ENCODE measurements at places on chromosomes 12 and 14. TPM values are rescaled to one million over a fixed set of nuclear protein-coding genes. Genes with fewer than 3 reads are reported as not detected.

- H3K27ac ChIP-seq: no peak overlapping the region
- no peaks in the 10 kb centered on the region for H3K27me3 ChIP-seq
- no peaks in the 10 kb centered on the region for H3K36me3 ChIP-seq
- no peaks in the 10 kb centered on the region for H3K4me1 ChIP-seq
Measured at GRCh38 chr12:68800294-68800693, 7.7 kb upstream of the MDM2 start.

DNA sequence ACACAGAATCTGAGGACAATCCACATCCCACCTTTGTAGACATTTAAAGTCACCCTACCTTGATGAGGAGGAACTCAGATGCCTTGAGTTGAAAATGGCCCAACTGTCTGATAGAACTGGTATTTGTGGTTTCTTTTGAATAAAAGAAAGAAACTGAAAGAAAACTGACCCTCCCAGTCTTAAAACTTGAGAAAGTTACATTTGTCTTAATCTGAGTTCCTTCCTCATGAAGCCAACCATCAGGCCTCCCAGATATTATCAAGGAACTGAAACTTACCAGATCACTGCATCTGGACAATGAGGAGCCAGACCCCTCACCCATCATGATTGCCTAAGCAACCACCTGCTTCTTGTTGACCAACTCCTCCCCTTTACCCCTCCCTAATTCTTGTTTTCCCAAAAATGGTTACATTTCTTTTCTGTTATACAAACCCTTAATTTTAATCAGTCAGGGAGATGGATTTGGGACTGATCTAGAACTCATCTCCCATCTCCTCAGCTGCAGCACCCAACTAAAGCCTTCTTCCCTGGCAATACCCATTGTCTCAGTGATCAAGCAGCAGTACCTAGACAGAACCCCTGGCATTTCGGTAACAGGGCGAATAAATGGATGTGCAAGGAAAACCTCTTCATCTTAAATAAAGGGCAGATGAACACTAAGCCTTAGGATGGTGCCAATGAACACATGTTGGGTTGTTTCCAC, 72.0 kb upstream of the RESF1 start:
- peak; percentile 74 for DNase-seq
- peak overlapping the region; percentile 60 for H3K4me3 ChIP-seq

GRCh38 chr14:35414365-35414764, 9.8 kb upstream of the NFKBIA start:
- H3K27ac ChIP-seq: no peak overlapping the region
- peaks cover 8% of the 10 kb centered on the region for H3K4me1 ChIP-seq
- H3K36me3 ChIP-seq: no peaks in the 10 kb centered on the region
- no peaks in the 10 kb centered on the region for H3K27me3 ChIP-seq
- no peak overlapping the region for H3K4me3 ChIP-seq
- no peak for DNase-seq

- no peak overlapping the region for H3K4me3 ChIP-seq
- H3K27me3 ChIP-seq: no peaks in the 10 kb centered on the region
- H3K27ac ChIP-seq: no peak overlapping the region
- H3K4me1 ChIP-seq: peaks cover 32% of the 10 kb centered on the region
Measured at GRCh38 chr12:124451016-124451415, 116.4 kb downstream of the NCOR2 start.

DNA sequence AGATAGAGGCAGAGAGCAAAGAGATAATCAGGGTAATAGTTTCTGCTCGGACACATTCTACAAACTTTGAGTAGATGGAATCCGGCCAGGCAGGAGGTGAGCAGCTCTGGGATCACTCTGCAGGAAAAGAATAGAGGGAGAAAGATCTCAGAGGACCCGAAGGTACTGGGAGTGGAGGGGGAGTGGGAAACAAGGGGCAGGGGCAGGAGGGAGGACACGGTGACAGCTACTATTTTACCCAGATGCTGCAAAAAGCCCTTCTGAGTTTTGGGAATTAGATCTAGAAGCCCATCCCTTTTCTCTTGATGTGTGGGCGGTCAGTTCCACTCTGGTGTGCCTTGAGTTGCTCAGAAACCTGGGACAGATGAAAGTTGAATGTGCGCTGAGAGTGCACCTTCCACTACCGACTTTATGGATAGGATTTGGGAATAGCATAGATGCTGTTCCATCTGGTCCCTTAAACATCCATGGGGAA, 556 bp downstream of the GPRC5A start:
- DNase-seq: no peak
- peaks cover 15% of the 10 kb centered on the region for H3K4me1 ChIP-seq
- no peak overlapping the region for H3K27ac ChIP-seq
- H3K36me3 ChIP-seq: no peaks in the 10 kb centered on the region

DNA sequence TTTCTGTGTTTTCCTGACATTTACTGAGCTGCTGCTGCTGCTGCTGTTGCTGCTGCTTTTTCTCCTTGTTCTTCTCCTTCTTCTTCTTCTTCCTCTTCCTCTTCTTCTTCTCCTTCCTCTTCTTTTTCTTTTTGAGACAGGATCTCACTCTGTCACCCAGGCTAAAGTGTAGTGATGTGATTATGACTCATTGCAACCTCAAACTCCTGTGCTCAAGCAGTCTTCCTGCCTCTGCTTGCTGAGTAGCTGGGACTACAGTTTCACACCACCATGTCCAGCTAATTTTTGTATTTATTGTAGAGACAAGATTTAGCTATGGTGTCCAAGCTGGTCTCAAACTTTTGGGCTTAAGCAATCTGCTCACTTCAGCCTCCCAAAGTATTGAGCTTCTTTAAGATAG, 95.8 kb downstream of the TMTC3 start:
- DNase-seq: no peak
- no peaks in the 10 kb centered on the region for H3K36me3 ChIP-seq
- H3K27me3 ChIP-seq: no peaks in the 10 kb centered on the region
- no peak overlapping the region for H3K4me3 ChIP-seq
- H3K27ac ChIP-seq: no peak overlapping the region

- DNase-seq: no peak
- H3K4me3 ChIP-seq: no peak overlapping the region
- no peak overlapping the region for H3K27ac ChIP-seq
- H3K27me3 ChIP-seq: no peaks in the 10 kb centered on the region
- H3K4me1 ChIP-seq: no peaks in the 10 kb centered on the region
Measured at GRCh38 chr12:106178562-106178961, 39.8 kb upstream of the NUAK1 start.

DNA sequence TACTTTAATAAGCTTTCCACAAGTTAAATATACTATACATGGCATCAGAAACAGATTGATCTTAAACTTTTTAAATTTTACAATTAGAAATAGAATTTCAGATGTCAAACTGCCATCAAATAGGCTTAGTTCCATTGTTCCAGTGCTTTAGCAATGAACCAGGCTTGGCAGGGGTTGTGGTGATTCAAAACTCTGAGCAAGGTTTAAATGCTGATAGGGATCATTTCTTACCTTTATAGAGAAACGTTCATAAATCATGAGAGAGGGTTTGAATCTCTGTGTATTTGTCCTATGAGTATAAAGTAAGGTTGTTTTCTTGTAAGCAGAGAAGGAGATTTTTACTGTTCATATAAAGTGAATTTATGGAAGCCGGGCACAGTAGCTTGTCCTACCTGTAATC, 794.5 kb upstream of the TBX3 start:
- no peaks in the 10 kb centered on the region for H3K36me3 ChIP-seq
- no peaks in the 10 kb centered on the region for H3K4me1 ChIP-seq
- H3K4me3 ChIP-seq: no peak overlapping the region
- H3K27ac ChIP-seq: no peak overlapping the region

GRCh38 chr14:104856869-104857860, 7.9 kb upstream of the CEP170B start:
- no peaks in the 10 kb centered on the region for H3K36me3 ChIP-seq
- no peak overlapping the region for H3K27ac ChIP-seq
- DNase-seq: no peak
- no peaks in the 10 kb centered on the region for H3K4me1 ChIP-seq

DNA sequence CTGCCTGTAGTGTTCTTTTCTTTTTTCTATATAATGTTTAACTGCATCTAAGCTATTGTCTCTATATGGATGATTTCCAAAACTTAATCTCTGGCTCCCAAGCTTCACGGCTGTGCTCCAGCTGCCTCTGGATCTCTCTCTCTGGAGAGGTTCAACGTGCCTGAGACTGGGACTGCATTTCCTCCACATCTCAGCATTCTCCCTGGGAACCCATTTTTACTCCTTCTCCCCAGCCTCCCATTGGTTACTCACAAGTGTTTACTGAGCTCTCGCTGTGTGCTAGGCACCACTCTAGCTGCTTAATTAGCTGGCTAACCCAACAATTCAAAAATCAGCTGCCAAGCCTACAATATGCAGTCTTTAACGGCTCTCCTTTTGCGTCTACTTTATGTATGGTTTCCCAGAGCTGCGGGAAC, 34.7 kb downstream of the FBXL14 start:
- no peaks in the 10 kb centered on the region for H3K27me3 ChIP-seq
- no peaks in the 10 kb centered on the region for H3K36me3 ChIP-seq
- no peak overlapping the region for H3K27ac ChIP-seq
- no peaks in the 10 kb centered on the region for H3K4me1 ChIP-seq
- DNase-seq: no peak

DNA sequence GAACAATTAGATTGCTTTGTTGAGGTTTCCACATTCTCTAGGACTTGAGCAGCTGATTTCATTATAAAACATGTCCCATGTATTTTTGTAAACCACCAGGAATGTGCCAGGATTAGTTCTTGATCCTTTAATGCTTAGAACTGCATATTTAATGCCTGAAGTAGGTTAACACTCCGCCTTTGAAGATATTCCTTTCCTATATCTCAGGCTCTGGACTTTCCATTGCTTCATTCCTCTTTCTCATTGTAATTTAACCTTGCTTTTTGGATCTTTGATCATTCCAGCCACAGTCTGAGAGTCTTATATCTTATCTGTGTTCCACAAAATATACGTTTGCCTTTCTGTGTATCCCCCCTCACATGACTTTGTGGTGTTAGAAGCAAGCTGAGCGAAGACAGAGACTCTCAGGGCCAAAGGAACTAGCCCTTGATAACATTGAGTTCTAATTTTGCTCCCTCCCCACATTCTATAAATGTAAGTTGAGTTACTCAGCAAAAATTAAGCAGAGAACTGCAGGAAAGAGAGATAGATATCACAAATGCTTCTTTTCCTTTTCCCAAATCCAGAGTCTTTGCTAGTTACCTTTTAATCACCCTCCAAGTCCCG, 2.4 kb upstream of the CLEC1B start:
- H3K27me3 ChIP-seq: no peaks in the 10 kb centered on the region
- DNase-seq: no peak
- H3K4me1 ChIP-seq: no peaks in the 10 kb centered on the region
- H3K36me3 ChIP-seq: no peaks in the 10 kb centered on the region

DNA sequence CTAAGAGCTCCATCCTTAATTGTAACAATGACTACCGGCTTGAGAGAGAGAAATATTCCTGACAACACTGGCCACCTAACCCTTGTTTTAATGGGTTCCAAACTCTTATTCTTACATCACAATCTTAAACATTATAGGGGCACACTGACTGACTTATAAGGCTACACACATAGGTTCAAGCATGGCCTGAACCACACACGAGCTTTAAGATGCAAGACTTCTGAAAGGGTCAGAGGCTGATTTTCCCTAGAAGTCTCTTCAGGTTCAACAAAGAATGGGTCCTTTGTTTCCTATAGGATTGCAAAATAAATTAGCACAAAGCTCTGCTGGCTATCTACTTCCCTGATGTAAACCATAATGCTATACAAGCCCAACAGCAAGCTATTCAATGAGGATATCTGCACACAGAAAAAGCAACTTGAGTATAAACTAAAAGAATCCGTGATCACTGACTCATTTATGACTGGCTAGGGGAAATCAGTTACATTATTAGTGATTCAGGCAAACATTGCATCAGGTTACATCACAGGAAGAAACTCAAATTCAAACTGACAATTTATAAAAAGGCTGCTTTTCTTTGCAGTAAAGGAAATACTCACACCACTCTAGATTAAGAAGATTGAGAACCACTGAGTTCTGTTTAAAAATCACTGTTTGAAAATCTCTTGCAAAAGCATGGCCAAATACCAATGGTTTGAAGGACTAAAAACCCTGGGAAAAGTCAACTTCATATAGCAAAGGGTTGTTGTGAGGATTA, 8.5 kb downstream of the BTG1 start:
- H3K27me3 ChIP-seq: no peaks in the 10 kb centered on the region
- peaks cover 34% of the 10 kb centered on the region for H3K36me3 ChIP-seq
- H3K4me1 ChIP-seq: peaks cover 80% of the 10 kb centered on the region
- H3K27ac ChIP-seq: no peak overlapping the region
- no peak for DNase-seq
- H3K4me3 ChIP-seq: peak overlapping the region; percentile 100

- peak overlapping the region; percentile 93 for H3K27ac ChIP-seq
- DNase-seq: no peak
- H3K4me1 ChIP-seq: peaks cover 48% of the 10 kb centered on the region
- peaks cover 2% of the 10 kb centered on the region for H3K27me3 ChIP-seq
- no peaks in the 10 kb centered on the region for H3K36me3 ChIP-seq
- peak overlapping the region; percentile 41 for H3K4me3 ChIP-seq
Measured at GRCh38 chr12:52032446-52032803, 18.8 kb upstream of the NR4A1 start.

GRCh38 chr14:84871734-84872133, 658.2 kb upstream of the FLRT2 start:
- H3K4me3 ChIP-seq: no peak overlapping the region
- no peaks in the 10 kb centered on the region for H3K27me3 ChIP-seq
- no peak overlapping the region for H3K27ac ChIP-seq
- DNase-seq: no peak

The RAD9B gene
- total RNA-seq: 1.7 TPM

The HOXC9 gene
- not detected for total RNA-seq

All from B cell (primary cell).